Pulmonary artery endothelial cell (primary cell): ENCODE measurements at places on chromosomes 6 and 20. TPM values are rescaled to one million over a fixed set of nuclear protein-coding genes. Genes with fewer than 3 reads are reported as not detected.
A peak's percentile ranks its signal among the peaks of the same experiment; 100 is the strongest.

DNA sequence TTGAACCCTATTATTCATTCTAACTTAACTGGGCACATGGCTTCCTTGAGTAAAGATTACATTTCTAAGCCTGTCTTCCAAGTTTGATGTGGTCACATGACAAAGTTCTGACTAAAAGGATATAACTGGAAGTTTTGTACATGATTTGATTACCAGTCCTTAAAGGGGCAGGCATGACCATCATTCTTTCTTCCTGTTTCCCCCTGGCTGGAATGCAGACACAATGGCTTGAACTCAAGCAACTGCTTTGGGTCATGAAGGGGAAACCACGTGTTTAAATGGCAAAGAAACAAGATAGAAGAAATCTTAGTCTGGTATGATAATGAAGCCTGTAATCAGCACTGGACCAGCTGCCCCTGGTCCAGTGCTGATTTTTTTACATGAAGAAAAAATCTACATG is 15.6 kb upstream of the SHLD1 start:
- DNase-seq, result no peak

DNA sequence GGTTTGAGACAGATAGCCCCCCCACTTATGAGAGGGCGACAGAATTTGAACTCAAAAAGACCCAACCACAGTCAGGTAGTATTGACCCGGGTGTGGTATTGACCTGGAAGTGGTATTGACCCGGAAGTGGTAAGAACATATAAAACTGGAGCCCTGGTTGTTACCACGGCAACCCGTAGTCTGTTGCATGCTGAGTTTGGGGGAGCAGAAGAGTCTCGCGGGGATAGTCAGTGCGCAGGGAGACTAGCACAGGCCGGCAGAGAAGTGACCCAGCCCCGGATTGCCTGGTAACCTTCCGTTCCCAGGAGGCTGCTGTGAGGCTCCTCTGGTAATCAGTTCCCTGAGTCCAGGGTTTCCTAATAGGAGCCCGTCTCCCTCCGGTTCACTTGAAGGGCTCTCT is 96.2 kb downstream of the SNX5 start:
- DNase-seq, result no peak

GRCh38 chr20:63381781-63382431 is 20.8 kb upstream of the CHRNA4 start:
- no peak for DNase-seq

DNA sequence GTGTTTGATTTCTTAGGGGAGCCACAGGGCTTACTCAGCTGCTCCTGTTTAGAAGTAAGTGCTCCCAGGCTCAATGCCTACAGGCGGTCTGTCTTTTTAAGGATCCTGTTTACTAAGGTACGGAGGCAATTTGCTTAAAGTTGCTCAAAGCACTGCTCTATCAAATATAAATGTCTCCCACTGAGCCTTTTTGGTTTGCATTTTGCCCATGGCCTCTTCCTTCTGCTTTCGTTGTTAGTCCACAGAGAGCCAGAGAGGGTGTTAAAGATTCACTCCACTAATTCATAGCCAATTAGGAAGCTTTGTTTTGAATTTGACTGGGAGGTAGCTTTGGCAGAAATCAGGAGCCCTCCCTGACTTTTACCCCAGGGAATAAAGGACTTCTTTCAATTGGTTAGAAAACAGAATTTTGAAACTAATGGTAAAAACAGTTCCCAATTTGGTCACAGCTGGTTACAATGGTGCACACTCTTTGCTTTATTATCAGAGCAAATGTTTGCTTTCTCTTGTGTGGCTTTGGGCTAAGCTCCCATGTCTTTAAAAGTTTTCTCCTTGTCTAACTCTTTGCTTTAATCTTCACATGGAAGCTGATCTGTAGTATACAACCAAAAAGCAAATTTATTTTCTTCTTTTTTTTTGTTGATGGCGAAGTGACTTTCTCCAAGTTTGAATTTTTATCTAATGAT is 126.2 kb downstream of the IMPG1 start:
- no peak for DNase-seq

DNA sequence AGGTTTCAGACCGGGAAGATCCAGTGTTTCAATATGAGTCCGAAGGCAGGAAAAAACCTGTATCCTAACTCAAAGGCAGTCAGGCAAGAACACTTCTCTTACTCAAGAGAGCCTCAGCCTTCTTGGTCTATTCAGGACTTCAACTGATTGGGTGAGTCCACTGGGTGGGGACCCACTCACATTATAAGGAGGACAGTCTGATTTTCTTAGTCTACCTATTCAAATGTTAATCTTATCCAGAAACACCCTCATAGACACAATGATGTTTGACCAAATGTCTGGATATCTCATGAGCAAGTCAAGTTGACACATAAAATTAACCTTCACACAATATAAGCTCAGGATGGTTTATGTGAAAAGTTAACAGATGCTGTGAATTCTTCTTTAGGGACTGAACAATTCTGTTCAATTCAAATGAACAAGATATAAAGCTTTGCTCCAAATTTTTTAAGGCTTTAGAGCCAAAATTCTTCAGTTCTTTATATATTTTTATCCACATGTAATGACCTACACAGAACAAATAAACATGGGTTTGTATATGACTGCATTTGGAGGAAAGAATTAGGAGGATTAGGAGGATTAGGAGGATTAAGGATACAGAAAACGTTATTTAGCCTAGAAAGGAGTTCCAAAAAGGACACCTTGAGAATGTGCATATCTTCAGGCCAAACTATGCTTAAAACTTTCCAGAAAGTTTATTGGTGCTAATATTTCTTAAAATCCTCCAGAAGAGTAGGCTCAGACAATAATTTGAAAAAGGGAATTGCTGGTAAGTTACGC is 35.3 kb upstream of the LAMA2 start:
- DNase-seq, result no peak

GRCh38 chr6:142444376-142444775 is 142.6 kb downstream of the ADGRG6 start:
- no peak for DNase-seq

- peak; percentile 15 for DNase-seq
These were observed 61.7 kb upstream of the NUP153 start for GRCh38 chr6:17768388-17768787.

DNA sequence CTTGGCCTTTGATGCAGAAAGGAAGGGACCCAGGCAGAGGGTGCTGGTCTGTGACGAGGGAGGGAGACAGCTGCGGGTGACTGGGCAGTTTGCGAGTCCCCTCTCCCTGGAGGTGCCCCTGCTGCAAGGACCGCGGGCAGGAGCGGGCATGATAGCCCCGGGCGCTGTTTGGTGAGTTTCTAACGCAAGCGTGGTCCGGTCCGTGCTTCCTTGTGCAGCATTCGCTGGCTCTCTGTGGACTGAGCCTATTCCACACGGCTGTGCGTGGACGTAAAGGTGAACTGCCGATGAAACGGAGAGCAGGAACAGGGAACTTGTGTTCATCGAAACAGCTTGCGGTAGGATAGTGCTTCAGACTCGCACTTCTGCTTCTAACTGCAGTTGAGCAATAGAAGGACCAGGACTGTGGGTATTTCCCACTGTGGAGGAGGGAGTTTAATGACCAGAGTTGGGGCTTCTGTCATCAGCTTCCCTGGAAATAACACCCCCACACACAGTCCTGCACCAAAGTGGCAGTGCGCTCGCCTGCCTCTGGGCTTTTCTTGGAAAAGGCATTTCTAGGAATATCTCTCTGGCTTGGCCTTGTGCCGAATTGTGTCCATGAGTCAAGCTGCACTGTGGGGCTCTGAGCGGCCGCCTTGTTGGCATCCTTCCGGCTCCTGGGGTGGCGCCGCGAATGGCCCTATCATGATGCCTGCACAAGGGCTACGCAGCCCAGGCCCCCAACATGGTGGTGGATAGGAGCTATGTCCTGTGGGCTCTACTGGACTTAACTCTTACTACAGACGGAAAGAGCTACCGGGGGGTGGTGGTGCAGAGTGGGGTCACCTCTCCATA is 48.9 kb downstream of the DUSP22 start:
- DNase-seq, result no peak

DNA sequence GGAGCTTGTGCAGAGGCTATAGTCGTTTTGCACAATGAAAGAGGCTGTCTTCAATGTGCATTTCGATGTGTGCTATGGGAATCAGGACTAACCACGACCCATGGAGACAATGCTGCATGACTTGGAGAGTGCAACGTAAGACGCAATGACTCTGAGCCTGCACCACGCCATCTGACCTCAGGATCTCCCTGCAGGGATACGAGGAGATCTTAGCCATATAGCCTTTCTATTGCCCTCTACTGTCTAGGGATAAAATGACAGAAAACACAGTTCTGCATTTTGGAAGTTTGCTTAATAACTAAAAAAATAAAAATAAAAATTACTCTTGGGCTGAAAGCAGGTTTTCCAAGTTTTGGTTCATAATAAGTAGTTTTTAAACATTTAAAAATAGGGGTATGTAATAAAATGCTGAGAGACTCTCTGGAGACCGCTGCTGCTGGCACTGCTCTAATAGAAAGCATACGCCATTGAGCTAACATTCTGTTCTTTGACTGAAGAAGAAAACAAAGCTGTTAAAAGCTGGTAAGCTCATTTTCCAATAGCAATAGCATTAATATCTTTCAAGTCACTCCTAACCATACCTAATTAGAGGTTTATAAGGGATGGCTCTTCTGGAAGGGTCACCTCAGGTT is 87.2 kb downstream of the PDE7B start:
- no peak for DNase-seq

- no peak for DNase-seq
These were observed 286.0 kb downstream of the FOXC1 start for GRCh38 chr6:1895721-1896120.

DNA sequence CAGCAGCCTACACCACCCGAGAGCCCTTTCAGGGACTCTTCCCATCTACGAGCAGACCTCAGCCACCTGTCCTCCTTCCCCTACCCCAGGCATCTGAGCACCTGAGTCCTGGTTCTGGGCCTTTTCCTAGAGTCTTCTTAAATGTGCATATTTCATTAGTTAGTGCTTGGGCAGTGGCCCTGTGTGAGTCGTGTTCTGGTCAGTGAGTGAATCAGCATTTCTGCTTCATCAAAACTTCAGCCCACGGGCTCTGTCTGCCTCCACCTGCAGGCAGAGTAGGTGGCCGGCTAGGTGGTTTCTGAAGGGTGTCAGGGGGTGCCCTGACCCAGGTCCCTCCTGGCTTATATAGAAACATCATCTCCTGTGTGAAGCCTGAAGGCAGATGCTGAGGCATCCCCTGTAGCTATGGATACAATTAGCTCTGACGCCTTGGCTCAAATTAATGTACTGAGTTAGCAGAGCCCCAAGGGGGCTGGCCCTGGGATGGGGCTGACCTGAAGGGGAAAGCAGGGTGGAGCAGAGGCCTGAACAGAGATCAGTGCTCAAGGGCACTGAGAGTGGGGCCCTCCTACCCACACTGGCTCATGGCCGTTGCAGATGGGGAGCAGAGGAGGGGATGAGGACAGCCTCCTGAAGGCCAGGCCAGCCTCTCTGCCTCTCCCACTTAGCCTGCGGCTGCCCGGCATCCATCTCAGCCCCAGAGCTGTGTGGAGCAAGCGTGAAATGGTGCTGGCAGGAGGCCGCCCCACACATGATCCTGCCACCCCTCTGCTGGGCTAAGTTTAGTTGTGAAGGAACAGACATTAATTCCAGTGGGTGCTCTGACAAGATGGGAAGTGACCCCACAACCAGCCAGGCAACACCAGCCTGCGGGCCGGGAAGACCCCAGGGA is 13.6 kb downstream of the IP6K3 start:
- no peak for DNase-seq

DNA sequence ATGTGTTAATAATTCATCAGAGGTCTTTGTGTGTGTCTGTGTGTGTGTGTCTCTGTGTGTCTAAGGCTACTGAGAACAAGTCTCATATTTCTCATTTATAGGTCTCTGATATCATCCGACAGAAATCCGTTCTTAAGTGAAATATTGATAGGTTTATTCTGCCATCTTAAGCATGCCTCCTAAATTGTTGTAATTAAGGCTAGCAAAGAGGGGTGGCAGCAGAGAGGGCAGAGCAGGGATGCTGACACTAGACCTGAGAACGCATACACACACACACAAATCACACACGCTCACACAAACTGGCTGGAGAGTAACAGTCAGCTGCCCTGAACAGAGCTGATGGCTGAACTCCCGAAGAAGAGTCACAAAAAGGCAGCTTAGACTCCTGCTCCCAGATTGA is 84.9 kb upstream of the LRFN2 start:
- no peak for DNase-seq

DNA sequence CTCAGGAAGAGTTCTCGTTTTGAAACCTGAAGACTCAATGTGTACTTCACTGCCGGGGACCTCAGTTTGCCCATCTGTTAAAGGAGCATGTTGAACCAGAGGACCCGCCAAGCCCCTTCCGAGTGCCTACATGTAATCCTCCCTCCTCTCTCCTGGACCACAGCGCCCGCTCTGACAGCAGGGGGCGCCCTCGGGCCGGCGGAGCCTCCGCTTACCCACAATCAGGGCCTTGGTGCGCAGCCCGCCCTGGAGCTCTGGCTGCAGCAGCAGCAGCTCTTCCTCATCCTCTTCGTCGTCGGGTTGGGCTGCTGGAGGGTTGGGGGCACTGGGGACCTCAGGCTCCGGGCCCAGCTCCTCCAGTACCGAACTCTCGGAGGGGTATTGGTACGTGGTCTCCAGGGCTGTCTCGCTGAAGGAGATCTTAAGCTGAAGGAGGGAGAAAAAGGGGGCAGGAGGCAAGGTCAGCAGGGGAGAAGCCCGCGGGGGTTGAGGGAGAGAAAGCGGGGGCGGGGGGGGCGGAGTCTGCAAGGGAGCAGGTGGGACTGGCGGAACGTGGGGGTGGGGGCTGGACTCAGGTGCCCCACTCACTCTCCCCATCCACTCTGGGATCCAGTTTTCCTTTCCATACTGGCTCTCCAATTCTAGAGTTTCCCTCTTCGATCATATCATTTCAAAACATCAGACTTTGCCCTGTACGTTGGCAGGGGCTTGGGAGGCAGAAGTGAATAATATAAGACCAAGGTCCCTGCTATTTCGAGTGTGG is 6.3 kb upstream of the DHX16 start:
- DNase-seq, result no peak

DNA sequence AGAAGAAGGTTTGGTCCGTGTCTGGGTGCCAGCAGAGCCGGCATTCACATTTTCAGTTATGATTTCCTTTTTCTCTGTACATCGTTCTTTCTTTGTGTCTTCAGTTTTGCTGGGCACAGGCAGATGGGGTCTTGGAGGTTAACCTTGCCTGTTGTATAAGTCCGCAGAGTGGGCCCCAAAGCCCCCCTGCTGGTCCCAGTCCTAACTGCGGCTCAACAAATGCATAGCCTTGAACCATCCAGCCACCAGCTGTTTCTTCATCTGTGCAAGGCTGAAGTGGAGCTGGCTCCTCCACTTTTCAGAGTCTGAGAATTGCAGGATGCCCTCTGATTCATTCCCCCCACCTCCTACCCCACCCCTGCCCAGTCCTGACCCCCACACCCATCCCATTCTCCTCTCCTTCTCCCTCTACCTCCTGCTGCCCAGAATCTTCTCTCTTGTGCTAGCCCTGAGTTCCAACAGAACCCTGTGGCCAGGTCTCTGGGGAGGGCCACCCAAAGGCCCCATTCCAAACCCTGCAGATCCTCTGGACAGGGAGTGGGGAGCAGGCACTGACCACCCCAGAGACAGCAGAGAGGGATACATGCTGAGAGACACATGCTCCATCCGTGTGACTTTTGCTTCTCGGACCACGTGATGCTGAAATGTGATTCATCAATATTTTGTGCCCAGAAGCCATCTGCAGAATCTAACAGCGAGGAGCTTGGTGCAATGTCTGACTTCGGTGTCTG is 386.5 kb upstream of the SULF2 start:
- no peak for DNase-seq

WFDC5 gene
- not detected in 2 replicates for total RNA-seq

CDKAL1 gene
- 21.8 and 25.6 TPM in 2 replicates for total RNA-seq

PTCHD4 gene
- 3.2 and 3.3 TPM in 2 replicates for total RNA-seq
